ENCODE measurements at places on chromosomes 4 and X.

DNA sequence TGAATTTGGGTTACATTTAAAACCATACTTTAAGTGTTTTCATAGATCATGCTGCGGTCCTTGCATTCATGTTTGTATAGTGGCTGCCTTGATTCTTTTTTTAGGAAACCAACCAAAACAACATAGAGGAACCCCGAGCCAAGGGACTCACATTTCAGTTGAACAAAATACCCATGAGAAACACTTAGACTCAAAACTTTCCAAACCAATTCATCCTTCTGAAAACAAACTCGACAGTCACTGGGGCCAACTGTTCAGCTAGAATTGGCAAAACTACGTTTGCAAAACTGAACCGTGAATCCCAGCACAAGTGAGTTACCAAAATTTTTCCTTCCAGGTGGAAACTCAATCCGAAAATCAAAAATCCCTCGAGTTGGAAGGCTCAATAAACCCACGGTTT is 1.4 kb downstream of the ADGRA3 start:
- no peak for DNase-seq

- DNase-seq, result peak; percentile 65
These were observed 9.3 kb upstream of the SAT1 start for GRCh38 chrX:23773601-23774175.

GRCh38 chrX:13659063-13659462 is 6.1 kb downstream of the TCEANC start:
- DNase-seq, result no peak

DNA sequence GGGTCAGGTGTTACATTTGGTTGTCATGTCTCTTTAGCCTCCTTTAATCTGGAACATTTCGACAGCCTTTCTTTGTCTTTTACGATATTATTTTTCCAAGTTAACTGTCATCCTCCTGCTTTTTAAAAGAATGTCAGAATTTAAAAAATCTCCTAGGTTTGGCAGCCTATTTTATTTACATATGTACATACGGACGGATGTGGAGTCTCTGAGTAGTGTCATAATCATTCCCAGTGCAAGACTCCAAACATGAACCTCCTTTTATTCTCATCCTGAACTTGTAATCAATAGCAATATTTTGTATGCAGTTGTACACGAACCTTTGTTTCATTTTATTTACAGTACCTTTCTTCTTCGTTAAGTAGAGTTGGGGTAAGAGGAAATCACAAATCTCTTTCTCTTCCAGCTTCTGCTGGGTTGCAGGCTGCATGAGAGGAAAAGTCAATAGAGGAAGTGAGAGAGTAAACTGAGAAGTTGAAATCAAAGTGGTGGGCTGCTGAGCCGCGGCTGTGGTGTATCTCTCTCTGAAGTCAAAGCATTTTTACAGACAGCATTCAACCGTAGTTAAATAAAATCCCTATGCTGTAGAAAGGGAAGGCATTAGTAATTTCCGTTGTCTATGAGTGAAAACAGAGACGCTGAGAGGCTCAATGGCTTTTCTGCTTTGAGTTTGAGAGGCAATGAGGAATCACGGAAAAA is 53.9 kb upstream of the RPS6KA3 start:
- peak; percentile 26 for DNase-seq

- no peak for DNase-seq
These were observed 1710.3 kb upstream of the PCDH7 start for GRCh38 chr4:29009908-29010307.

DNA sequence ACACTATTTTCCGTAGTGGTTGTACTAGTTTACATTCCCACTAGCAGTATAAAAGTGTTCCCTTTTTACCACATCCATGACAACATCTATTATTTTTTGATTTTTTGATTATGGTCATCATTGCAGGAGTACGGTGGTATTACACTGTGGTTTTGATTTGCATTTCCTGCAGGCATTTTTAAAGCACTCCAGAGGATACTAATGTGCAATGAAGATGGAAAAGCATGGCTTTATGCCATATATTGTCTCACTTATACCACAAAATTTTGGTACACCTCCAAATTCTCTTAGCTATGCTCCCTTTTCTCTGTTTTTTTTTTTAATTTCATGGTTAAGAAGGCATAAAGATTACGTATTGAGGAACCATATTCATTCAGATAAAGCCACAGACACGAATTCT is 35.1 kb upstream of the NPY2R start:
- no peak for DNase-seq

DNA sequence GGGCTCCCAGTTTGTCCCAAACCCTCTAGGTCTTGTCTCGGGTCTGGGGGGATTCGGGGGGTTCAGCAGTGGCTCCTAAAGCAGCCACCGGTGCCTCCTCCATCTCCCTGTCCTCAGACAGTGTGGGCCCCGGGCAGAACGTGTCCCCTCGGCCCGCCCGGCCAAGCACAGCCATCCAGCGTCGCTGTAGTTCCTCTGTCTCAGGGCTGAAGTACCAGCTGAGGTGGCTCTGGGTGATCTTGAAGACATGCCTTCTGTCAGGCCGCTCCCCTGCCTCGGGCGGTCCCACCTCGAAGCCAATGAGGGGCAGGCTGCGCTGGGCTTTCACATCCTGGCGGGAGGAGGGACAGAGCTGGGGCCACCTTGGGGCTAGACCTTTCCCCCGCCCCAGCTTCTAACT is 5.9 kb downstream of the TSR2 start:
- no peak for DNase-seq

DNA sequence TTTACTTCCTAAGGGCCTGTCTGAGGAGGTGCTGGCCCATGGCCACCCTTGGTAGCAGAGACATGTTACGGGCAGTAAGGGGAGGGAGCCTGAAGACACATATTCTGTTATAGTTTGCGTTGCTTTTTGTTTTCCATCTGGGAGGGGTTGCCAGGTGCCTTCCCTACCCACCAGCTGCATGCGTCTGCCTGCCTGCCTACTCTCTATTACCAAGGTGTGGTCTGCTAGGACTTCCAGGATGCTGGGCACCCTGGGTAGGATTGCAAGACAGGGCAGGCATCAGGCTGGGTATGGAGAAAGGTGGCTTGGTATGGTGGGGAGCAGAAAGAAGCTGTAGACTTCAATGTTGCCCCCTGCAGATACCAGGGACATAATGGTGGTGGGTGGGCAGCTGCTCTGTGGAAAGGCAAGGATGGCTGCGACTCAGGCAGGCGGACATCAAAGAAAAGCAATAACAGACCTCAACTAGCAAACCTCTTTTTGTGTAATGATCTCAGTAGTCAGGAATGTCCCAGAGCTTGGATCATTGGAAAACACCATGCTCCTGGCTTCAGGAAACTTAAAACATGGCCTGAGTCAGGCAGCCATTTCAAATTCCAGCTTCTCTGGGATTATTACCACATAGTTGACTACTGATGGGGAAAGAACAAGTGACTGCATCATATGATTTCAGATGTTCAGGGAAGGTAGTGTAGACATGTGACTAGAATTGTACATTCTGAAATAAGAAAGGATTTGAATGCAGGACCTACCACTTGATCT is 67.8 kb downstream of the HOPX start:
- no peak for DNase-seq

GRCh38 chr4:167290678-167291077 is 56.4 kb upstream of the SPOCK3 start:
- DNase-seq, result no peak

- DNase-seq, result no peak
These were observed 49.2 kb downstream of the PJA1 start for GRCh38 chrX:69116077-69116476.

DNA sequence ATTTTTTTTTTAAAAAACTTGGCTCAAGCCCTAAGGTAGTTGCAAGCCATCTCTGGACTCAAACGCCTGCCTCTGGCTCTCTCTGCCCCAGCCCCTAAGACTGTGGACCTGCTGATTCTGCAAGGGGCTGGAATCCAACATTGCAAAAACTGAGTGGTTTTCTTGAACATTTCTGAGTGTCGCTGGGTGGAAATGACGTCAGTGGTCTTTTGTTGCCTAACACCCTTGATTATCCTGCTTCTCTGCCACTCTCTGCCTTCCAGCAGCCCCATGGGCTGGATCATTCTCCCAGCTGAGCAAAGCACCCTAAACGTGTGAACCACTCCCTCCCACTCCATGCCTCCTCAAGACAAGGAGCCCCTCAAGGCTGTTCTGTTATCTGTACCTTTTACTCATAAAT is 16.6 kb downstream of the BST1 start:
- DNase-seq, result no peak

- DNase-seq, result no peak
These were observed 90.9 kb downstream of the EFNB1 start for GRCh38 chrX:68919707-68920106.

GRCh38 chr4:1323635-1324442 is 23.2 kb upstream of the UVSSA start:
- DNase-seq, result no peak

GRCh38 chr4:32128549-32128948 is 1408.4 kb downstream of the PCDH7 start:
- no peak for DNase-seq

DNA sequence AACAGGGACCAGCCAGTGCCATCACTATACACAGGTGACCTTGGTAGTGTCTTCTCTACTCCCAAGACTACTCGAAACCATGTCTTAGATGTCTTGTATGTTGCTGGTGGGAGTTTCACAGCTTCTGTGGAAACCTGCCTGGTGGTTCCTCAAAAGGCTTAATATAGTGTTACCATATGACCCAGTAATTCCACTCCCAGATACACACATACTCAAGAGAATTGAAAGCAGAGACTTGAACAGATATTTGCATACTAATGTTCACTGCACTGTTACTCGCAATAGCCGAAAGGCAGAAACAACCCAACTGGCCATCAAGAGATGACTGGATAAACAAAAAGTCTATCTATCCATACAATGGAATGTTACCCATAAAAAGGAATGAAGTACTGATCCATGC is 3.1 kb downstream of the TFDP3 start:
- no peak for DNase-seq

- DNase-seq, result no peak
These were observed 42.3 kb downstream of the GABRB1 start for GRCh38 chr4:47073647-47074046.

- DNase-seq, result no peak
These were observed 105.8 kb upstream of the EGFL6 start for GRCh38 chrX:13463608-13464007.

DNA sequence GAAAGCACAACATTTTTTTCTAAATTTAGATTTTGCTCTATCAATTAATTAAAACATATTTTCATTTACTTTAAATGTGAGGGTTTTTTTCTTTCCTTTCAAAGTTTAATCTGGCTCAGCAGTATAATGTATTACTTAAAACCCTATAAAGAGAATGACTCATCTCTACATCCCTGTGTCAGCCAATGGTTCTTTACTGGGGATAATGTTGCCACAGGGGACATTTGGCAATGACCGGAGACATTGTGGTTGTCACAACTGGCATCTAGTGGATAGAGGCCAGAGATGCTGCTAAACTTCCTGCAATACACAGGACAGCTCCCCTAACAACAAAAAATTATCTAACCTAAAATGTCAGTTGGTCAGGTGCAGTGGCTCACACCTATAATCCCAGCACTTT is 53.8 kb downstream of the SYNPO2 start:
- DNase-seq, result no peak

GRCh38 chr4:87669373-87669772 is 19.3 kb downstream of the DMP1 start:
- no peak for DNase-seq

DNA sequence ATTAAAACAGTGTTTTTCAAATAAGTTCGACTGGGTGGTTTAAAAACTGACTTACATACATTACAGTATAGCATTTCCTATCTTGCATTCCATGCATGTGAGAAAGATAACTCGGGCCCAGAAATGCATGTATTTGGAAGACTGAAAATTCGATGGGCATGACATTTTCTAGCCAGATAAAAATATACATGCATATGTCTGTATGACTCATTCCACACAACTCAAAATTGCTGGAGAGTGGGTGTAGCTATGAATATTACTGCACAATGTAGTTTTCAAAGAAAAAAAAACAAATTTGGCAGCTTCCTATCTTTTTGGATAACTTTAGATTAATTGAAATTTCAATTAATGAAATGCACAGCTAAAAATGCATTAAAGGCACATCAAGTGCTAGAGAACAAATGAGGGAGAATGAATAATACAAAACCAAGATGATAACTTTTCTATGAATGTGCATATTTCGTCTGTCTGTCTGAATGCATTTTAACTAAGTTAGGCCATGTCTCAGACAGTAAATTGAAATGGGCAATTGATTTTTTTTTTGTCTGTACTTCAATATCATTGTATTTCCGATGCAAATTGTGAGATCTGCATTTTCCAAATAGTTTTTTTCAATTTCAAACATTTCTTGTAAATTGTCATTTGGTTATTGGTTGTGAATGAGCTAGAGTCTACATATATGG is 54.5 kb upstream of the GABRA2 start:
- DNase-seq, result no peak

GRCh38 chrX:113399506-113400192 is 559.0 kb upstream of the AMOT start:
- DNase-seq, result no peak

GRCh38 chr4:70714079-70714887 is 7.5 kb upstream of the RUFY3 start:
- no peak for DNase-seq

DNA sequence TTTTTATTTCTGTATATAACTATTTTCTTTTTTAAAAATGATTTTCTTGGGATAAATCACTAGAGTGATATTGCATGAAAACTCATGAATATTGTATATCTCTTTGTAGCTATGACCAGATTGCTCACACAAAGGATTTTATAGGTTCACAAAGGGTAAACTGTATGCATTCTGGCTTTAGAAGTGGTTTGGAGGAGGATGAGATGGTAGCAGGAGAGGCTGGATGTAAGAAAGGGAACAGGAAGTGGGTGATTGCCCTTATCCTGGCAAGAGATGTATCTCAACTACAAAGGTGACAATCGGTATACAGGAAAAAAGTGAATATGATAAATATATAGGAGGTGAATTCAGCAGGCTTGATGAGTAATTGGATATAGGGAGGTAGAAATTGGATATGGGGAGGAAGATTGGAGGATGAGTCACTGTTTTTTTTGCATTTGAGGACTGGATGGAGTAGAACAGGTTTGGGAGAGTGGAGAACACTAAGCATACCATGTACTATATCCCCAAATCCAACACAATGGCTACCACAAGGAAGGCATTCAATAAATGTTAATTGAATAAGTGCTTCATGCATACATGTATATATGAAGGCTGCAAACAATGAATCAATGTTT is 9.9 kb downstream of the FGG start:
- no peak for DNase-seq

DNA sequence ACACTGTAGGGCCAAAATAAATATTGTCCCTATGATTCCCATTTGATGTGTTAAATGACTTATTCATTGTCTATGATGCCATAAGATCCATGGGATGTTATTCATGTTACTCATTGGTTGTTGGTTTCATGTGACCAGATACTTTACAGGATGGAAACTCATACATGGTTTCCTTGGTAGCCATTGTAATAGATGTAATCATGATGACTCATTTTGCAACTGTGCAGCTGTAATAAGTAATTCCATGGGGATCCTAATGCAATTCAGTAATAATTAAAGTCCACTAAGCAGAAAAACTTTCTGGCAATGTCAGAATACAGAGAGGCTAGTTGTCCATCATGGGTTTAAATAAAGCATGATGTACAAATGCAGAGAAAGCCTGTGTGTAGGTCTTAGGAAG is 389.7 kb upstream of the NR3C2 start:
- DNase-seq, result no peak

GRCh38 chrX:41970419-41970818 is 47.1 kb upstream of the CASK start:
- no peak for DNase-seq

GRCh38 chr4:7428261-7429068 is 6.3 kb downstream of the PSAPL1 start:
- DNase-seq, result no peak

- DNase-seq, result no peak
These were observed 67.3 kb upstream of the IL13RA1 start for GRCh38 chrX:118660085-118660484.

All from activated CD4-positive, alpha-beta T cell treated with anti-CD3 and anti-CD28 coated beads, Interleukin-2, amount 10 ng/mL, durations not matched to agents 7 days and 5 days (primary cell).